ENCODE measurements at places on chromosomes 16 and 17. TPM values are rescaled to one million over a fixed set of nuclear protein-coding genes. Genes with fewer than 3 reads are reported as not detected.

DNA sequence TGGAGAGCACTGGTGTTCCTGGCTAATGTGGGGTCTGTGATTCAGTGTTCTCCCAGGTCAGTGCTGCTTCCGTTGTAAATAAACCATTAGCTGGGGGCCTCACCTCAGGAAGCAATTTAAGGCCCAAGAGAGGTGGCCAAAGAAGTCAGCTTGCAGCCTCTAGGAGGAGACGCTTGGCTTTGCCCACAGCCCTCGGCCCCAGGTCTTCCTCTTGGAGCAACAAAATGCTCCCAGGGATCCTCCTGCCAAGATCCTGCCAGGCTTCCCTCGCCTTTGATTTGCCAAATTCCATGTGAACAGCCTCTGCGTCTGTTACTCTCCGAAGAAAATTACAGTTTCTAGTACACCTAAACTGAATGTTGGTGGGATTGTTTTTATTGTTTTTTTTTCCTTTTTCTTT lies 62.4 kb upstream of the TBX2 start:
- no peak for ATAC-seq

NPTX1 gene
- 10.2 TPM for total RNA-seq

GRCh38 chr17:34255381-34255732 lies 272 bp downstream of the CCL2 start:
- no peak for ATAC-seq

DNA sequence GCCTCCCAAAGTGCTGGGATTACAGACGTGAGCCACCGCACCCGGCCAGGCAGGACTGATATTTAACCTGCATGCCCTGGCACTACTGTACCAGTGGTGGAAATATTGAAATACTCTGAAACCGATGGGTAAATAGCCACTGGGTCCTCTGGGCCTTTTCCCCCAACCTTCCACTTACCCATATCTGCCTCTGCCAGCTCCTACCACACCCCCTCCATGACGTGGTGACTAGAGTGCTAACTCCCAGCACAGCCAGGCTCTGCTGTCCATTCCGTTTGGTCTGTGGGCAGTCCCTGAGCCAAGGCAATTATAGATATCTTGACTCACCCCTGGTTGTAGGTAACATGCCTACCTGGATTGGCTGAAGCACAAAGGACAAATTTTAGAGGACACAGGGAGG lies 187.8 kb downstream of the PRKCB start:
- no peak for ATAC-seq

DNA sequence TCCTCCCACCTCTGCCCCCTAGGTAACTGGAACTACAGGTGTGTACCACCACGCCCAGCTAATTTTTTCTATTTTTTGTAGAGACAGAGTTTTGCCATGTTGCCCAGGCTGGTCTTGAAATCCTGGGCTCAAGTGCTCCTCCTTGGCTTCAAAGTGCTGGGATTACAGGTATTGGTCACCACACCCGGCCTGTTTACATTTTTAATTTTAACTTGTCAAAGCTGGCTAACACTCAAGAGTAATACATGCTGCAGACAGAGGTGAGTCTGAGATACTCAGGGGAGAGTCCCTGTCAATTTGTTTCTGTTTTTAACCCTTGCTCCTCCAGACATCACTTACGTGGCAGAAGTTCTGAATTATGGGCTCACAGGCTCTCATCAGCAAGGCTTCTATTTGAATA lies 50.7 kb upstream of the CLEC18B start:
- ATAC-seq: no peak

DNA sequence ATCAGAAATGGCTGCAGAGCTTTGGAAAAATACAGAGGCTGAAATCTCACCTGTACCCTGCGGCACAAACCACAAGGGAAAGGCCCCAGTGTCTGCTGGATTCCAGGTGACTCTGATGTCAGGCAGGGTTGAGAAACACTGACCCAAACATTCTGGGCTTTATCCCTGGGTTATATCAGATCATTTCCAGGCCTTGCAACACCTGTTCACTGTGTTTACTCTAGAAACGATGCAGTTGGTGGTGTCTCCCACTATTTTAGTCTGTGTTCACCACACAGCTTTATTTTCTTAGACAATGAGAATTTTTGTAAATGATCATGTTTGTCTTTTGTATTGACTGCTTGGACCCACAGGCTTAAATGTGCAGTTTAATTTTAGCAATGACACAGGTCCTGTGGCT lies 151.5 kb upstream of the SDK2 start:
- ATAC-seq: no peak

GRCh38 chr16:71863995-71864394 lies 18.2 kb downstream of the ATXN1L start:
- no peak for ATAC-seq

EPN3 gene
- not detected for total RNA-seq

MYLK3 gene
- total RNA-seq: 0.56 TPM

DNA sequence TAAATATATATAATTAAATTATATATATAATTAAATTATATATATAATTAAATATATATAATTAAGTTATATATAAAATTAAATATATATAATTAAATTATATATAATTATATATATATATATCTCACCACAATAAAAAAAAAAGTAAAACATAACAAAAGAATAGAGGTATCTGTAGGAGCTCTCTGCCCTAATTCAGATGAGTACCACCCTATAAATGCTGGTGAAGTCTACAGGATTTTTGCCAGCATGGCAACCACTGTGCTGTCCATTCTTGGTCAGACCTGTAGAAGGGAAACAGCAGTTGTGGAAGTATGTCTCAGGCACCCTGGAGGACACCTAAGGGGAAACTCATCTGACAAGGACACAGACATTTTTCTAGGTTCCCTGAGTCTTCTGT lies 259.7 kb downstream of the PRKCA start:
- no peak for ATAC-seq

- no peak for ATAC-seq
Observed at GRCh38 chr17:7063518-7064094, 16.4 kb downstream of the CLEC10A start.

- ATAC-seq: no peak
Observed at GRCh38 chr17:383771-384621, 31.4 kb upstream of the RPH3AL start.

ZNF18 gene
- total RNA-seq: 5.1 TPM

SNX20 gene
- 96.9 TPM for total RNA-seq

DNA sequence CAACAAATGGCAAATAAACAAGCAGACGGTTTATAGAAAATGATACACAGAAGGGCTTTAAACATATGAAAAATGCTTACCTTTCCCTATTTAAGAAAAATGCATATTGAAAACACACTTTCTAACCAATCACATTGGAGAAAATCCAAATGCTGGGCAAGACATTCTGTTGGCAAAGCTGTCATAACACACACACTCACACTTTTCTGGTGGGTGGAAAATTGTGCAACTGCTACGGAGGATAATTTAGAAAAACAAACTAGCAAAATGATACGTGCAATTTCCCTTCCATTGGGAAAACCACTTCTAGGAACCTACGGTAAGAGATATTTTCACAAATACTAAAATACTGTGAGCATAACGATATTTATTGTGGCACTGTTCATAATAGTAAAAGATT lies 9.8 kb upstream of the MYH3 start:
- no peak for ATAC-seq

MAPK8IP3 gene
- 106 TPM for total RNA-seq

KRTAP4-5 gene
- total RNA-seq: not detected

HID1 gene
- 2.8 TPM for total RNA-seq

DNA sequence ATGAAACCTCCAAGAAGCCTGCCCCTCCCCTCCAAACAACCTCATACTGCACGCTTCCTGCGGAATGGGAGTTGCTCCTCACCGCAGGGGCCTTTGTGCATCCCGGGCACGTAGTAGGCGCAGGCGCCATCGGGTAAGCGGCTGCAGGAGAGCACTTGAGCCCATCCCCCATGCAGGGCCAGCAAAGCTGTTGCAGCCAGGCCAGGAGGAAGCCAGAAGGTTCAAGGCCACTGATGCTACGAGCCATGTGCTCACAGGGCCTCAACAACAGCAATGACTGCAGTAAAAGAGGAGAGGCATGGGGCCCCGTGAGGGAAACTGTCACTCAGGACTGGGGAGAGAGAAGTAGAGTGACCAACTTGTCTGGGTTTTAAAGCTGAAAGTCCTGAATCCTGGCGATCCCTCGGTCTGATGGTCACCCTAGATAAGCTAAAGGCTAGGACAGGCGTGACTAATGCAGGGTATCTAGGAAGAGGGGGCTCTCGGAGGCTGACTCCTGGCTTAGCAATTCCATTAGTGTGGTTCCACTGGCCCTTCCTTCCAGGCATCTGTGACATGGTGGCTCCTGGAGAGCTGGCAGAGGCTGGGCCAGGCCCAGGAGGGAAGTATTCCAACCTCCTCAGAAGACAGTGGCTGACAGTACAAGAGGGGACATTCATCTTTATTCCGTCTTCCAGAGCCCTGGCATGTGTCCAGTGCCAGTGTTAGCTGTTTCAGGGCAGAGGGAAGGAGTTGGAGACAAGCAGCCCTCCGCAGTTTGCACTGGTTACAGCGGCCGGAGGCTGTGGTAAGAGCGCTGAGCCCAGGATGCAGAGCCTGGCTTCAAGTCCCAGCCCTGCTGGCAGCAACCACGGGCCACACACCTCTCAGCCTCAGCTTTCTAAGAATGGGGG lies 20.8 kb downstream of the GOSR2 start:
- peak; percentile 25 for ATAC-seq

DNA sequence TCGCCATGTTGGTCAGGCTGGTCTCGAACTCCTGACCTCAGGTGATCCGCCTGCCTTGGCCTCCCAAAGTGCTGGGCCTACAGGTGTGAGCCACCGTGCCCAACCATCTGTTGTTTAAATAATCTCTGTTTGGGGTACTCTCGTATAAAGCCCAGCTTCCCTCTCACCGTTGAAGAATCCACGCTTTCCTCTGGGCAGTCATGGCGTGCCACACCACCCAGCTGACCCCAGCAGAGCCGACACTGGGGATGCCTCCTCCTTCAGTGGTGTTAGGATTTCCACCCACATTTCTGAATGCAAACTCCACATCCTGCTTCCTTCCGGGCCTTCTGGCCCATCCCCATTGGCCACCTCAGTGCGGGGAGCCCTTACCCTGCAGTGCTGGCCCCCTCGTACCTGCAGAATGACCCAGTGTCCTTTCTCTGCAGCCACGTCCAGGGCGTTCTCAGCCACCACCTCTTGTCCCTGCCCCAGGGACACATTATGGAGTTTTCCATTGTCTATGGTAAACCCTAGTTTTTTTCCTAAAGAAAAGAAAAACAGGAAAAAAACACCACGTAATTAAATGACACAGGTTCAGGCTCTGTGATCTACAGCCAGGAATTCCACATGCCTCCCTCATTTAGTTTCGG lies 60.4 kb downstream of the PGS1 start:
- ATAC-seq: no peak

- peak; percentile 75 for ATAC-seq
Observed at GRCh38 chr16:4142268-4142667, 26.0 kb upstream of the ADCY9 start.

GRCh38 chr16:65845466-65846209 lies 520.9 kb upstream of the CDH5 start:
- ATAC-seq: no peak

DNA sequence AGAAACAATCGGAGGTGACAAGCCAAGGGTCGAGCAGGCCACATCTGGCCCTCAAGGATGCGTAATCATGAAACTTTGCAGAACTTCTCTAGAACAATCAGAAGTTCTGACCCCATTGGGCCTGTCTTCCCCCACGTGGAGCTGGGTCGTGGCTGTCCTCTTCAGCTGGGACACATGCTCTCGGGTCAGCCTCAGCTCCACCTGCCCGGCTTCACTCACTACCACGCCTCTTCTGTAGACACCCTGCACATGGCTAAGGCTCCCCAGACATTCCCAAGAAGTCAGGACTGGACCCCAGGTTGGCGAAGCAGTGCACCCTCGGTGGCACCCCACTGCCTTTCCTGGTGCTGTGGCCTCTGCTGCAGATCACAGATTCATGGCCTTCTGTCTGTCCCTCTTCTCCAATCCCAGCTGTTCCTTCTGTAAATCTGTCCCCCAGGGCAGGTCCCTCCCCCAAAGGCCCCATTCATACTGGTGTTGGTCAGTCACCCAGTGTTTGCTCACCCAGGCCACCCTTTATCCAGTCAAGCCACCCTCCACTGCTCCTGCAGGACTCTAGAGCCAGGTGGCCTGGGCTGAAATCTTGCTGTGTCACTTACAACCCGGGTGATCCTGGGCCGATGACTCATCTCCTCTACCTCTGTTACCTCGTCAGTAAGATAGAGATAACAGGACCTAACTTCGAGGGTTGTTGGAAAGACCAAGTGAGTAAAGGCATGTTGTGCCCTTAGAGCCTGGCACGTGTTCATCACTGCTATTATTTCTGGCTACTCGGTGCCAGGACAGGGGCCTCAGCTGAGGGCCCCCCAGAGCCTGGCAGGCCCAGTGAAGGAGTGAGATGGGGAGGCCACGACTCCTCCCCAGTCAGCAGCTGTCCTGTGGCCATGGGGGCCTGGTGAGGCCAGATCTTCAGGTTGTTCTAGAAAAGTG lies 1.4 kb upstream of the SLC5A11 start:
- peak; percentile 52 for ATAC-seq

GRCh38 chr17:2436316-2436905 lies 35.6 kb upstream of the MNT start:
- ATAC-seq: no peak

SLC5A10 gene
- not detected for total RNA-seq

DNA sequence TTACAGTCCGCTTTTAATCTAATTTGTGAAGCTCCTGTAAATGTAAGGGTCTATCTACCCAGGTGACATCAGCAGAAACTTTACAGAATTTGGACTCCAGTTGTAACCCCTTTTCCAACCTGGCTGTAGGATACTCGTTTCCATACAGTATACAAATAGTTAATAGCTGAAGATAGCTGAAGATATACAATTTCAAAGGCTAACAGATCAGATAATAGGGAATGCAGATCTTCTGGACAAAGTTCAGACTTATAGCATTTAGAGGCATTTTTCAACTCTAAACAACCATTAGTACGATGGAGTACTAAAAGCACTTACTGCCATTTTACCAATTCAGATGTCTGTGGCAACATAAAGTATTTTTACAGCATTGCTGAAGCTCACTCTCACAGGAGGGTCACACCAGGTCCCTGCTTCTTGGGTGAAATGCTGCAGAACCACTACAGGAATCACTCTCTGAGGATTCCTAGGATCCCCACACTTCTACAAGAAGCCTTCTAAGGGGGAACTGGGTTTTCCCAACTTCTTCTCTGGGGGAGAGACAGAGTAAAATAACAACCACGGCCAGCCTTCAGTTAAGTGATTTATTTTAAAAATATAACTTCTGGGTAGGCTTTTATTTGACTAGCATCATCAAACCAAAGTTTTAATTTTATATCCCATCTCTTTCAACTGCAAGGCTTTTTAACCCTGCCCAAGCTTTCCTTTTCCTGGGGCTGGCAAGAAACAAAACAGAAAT lies 2.9 kb downstream of the VEZF1 start:
- no peak for ATAC-seq

DNA sequence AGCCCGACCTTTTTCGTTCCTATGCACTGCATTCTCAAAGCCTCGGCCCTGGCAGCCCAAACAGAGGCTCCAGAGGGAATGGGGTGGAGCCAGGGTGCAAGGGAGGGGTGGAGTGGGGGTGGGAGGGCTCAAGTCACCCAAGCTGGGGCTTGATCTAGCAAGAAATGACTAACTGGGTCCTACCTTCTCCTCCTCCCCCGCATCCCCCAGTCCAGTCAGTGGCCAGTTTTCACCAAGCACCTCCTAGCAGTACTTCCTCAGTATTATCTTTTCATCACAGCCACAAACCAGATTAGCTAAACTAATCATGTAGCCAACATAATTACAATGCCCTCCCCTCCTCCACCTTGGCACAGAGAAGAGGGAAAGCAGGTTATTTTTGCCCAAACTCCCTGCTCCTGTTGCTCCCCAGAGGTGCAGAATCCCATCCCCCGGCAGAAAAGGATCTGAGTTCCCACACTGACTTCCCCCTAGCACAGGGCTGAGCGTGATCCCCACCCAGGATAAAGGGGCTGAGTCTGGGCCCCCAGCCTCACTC lies 2.2 kb downstream of the JUP start:
- no peak for ATAC-seq

LGALS9 gene
- total RNA-seq: 29.7 TPM

- ATAC-seq: peak; percentile 96
Observed at GRCh38 chr17:35708149-35708548, 23.3 kb upstream of the RASL10B start.

All from activated T-helper 17 cell treated with anti-CD3 and anti-CD28 coated beads, Interleukin-2, amount 50 U/mL, for 72 hours (primary cell).